ENCODE measurements at places on chromosomes 1 and 21. TPM values are rescaled to one million over a fixed set of nuclear protein-coding genes. Genes with fewer than 3 reads are reported as not detected.

DNA sequence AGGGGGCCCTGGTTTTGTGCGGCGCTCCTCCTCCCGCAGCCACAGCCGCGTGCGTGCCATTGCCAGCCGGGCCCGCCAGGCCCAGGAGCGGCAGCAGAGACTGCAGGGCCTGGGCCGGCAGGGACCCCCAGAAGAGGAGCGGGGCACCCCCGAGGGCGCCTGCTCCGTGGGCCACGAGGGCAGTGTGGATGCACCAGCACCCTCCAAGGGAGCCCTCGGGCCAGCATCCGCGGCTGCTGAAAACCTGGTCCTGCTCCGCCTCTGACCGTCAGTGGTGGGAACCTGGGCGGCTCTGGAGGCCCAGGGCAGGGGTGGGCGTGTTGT is 21.5 kb downstream of the PANK4 start:
- no peaks in the 10 kb centered on the region for H3K36me3 ChIP-seq
- DNase-seq, result no peak
- no peak overlapping the region for H3K4me3 ChIP-seq
- H3K27me3 ChIP-seq, result no peaks in the 10 kb centered on the region

DNA sequence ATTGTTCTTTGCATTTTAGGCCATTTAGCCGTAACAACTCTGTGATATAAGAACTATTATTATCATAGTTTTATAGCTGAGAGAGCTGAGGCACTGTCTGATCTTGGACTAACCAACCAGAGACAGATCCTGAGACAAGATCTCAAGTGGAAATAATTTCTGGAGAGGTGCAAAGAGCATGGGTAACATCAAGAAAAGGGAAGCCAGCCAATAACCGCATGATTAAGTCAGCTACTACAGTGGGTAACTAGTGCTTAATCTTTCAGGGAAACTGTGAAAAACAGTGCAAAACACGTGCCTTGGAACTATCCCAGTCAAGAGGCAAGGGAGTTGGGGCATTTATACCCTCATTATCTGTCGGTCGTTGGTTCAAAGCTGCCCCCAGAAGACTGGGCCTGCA is 105.8 kb downstream of the OMA1 start:
- no peaks in the 10 kb centered on the region for H3K27me3 ChIP-seq
- H3K4me3 ChIP-seq, result no peak overlapping the region
- H3K27ac ChIP-seq, result no peak overlapping the region
- H3K36me3 ChIP-seq, result no peaks in the 10 kb centered on the region
- DNase-seq, result no peak
- H3K4me1 ChIP-seq, result no peaks in the 10 kb centered on the region

GRCh38 chr1:151210830-151211229 is 12.5 kb downstream of the PIP5K1A start:
- peaks cover 31% of the 10 kb centered on the region for H3K4me1 ChIP-seq
- no peak for DNase-seq
- peak overlapping the region; percentile 68 for H3K27ac ChIP-seq

GRCh38 chr1:159120317-159120716 is 43.8 kb upstream of the AIM2 start:
- H3K4me1 ChIP-seq, result no peaks in the 10 kb centered on the region
- H3K27me3 ChIP-seq, result peaks cover 19% of the 10 kb centered on the region
- no peak for DNase-seq
- H3K27ac ChIP-seq, result no peak overlapping the region
- H3K36me3 ChIP-seq, result no peaks in the 10 kb centered on the region

- H3K36me3 ChIP-seq, result peaks cover 34% of the 10 kb centered on the region
- peak overlapping the region; percentile 92 for H3K27ac ChIP-seq
- DNase-seq, result peak; percentile 66
- peaks cover 2% of the 10 kb centered on the region for H3K27me3 ChIP-seq
- peak overlapping the region; percentile 92 for H3K4me3 ChIP-seq
- H3K4me1 ChIP-seq, result peaks cover 39% of the 10 kb centered on the region
Observed at GRCh38 chr21:43865540-43866259, 677 bp downstream of the AGPAT3 start.

GRCh38 chr1:53133261-53134041 is 9.0 kb downstream of the SLC1A7 start:
- no peak for DNase-seq
- no peaks in the 10 kb centered on the region for H3K36me3 ChIP-seq
- no peak overlapping the region for H3K4me3 ChIP-seq
- H3K27ac ChIP-seq, result no peak overlapping the region
- peaks cover 2% of the 10 kb centered on the region for H3K27me3 ChIP-seq

GRCh38 chr1:151547119-151547899 is 7.2 kb downstream of the TUFT1 start:
- H3K27me3 ChIP-seq, result peaks cover 2% of the 10 kb centered on the region
- H3K36me3 ChIP-seq, result no peaks in the 10 kb centered on the region
- H3K27ac ChIP-seq, result no peak overlapping the region
- DNase-seq, result no peak

GRCh38 chr1:70025846-70026245 is 179.5 kb downstream of the LRRC40 start:
- no peaks in the 10 kb centered on the region for H3K36me3 ChIP-seq
- no peak overlapping the region for H3K4me3 ChIP-seq
- no peaks in the 10 kb centered on the region for H3K4me1 ChIP-seq
- H3K27me3 ChIP-seq, result no peaks in the 10 kb centered on the region
- no peak for DNase-seq

GRCh38 chr1:115839029-115839678 is 1.8 kb downstream of the NHLH2 start:
- H3K27ac ChIP-seq, result no peak overlapping the region
- H3K4me3 ChIP-seq, result peak overlapping the region; percentile 70
- no peak for DNase-seq
- peaks cover 63% of the 10 kb centered on the region for H3K27me3 ChIP-seq
- H3K4me1 ChIP-seq, result no peaks in the 10 kb centered on the region

DNA sequence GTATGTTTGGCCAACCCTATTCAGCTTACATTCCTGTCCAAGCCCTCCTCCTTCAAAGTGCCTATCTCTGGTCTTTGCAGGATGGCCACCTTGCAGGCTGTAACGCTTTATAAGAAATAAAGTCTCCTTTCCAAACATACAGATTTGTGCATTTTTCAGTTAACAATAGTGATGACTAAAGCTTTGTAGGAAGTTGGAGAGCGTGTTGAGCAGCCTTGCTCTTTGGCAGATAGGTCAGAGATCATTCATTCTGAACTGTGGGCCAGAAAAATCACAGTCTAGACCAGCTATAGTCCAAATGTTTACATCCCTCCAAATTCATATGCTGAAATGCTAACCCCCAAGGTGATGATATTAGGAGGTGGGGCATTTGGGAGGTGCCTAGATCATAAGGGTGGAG is 34.0 kb upstream of the FAM89A start:
- no peaks in the 10 kb centered on the region for H3K4me1 ChIP-seq
- peaks cover 10% of the 10 kb centered on the region for H3K27me3 ChIP-seq
- no peaks in the 10 kb centered on the region for H3K36me3 ChIP-seq
- DNase-seq, result no peak
- no peak overlapping the region for H3K4me3 ChIP-seq

DNA sequence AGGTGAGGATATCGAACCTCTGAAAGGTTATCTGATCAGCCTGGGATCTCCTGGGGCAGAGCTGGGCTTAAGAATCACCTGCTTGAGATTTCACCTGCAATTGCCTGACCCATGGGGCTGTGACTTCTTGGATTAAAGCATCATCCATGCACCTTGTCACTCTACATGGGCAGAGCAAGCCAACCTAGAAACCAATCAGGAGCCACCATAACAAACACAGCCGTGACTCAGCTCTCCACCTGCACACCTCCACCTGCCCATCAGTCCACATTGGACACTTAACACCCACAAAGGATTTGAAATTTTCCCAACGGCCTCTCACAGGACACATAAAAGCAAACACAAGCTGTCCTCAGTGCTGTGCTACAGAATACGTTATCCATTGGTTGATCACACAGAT is 35.1 kb upstream of the ETS2 start:
- DNase-seq, result no peak
- H3K4me1 ChIP-seq, result peaks cover 54% of the 10 kb centered on the region
- no peak overlapping the region for H3K4me3 ChIP-seq
- H3K27ac ChIP-seq, result peak overlapping the region; percentile 18
- peaks cover 5% of the 10 kb centered on the region for H3K36me3 ChIP-seq

GRCh38 chr1:28428990-28429520 is 59.5 kb downstream of the PHACTR4 start:
- H3K36me3 ChIP-seq, result peaks cover 5% of the 10 kb centered on the region
- no peaks in the 10 kb centered on the region for H3K27me3 ChIP-seq
- DNase-seq, result no peak
- peaks cover 7% of the 10 kb centered on the region for H3K4me1 ChIP-seq
- no peak overlapping the region for H3K27ac ChIP-seq

GRCh38 chr1:202056644-202057334 is 46.4 kb downstream of the ELF3 start:
- no peaks in the 10 kb centered on the region for H3K4me1 ChIP-seq

GRCh38 chr1:93739472-93739871 is 57.8 kb upstream of the BCAR3 start:
- H3K27me3 ChIP-seq, result peaks cover 8% of the 10 kb centered on the region
- H3K4me1 ChIP-seq, result peaks cover 4% of the 10 kb centered on the region
- H3K27ac ChIP-seq, result no peak overlapping the region

- H3K4me3 ChIP-seq, result no peak overlapping the region
- no peaks in the 10 kb centered on the region for H3K36me3 ChIP-seq
- H3K4me1 ChIP-seq, result no peaks in the 10 kb centered on the region
- H3K27ac ChIP-seq, result no peak overlapping the region
- DNase-seq, result no peak
- peaks cover 23% of the 10 kb centered on the region for H3K27me3 ChIP-seq
Observed at GRCh38 chr1:175477786-175478185, 265.6 kb downstream of the TNR start.

GRCh38 chr1:211324992-211325775 is 1.4 kb upstream of the TRAF5 start:
- peaks cover 81% of the 10 kb centered on the region for H3K4me1 ChIP-seq
- H3K27me3 ChIP-seq, result no peaks in the 10 kb centered on the region
- DNase-seq, result no peak
- peak overlapping the region; percentile 95 for H3K27ac ChIP-seq
- H3K4me3 ChIP-seq, result peak overlapping the region; percentile 90
- H3K36me3 ChIP-seq, result peaks cover 7% of the 10 kb centered on the region

DNA sequence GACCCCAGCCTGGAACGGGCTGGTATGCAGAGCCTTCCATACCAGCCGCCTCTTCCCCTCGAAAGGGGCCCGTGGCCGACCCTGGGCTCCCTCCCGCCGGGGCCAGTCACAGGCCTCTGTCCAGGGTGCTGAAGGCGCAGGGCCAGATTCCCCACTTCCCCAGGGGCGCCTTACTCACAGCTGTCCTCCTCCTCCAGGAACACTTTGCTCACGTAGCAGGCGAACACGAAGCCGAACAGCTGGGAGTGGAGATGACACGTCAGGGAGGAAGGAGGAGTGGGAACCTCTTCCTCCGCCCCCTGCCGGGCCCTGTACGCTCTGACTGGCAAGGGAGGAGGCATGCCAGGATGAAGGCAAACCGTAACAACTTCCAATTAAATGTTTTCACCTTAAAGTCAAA is 57.3 kb downstream of the NKAIN1 start:
- H3K27me3 ChIP-seq, result peaks cover 22% of the 10 kb centered on the region
- no peaks in the 10 kb centered on the region for H3K36me3 ChIP-seq
- peak; percentile 37 for DNase-seq
- no peaks in the 10 kb centered on the region for H3K4me1 ChIP-seq

- H3K27me3 ChIP-seq, result peaks cover 43% of the 10 kb centered on the region
- H3K4me3 ChIP-seq, result no peak overlapping the region
- no peak overlapping the region for H3K27ac ChIP-seq
- no peak for DNase-seq
- no peaks in the 10 kb centered on the region for H3K36me3 ChIP-seq
Observed at GRCh38 chr1:236039740-236040685, 24.9 kb downstream of the NID1 start.

GRCh38 chr1:113676524-113676923 is 82.8 kb downstream of the PHTF1 start:
- H3K4me3 ChIP-seq, result no peak overlapping the region
- no peaks in the 10 kb centered on the region for H3K36me3 ChIP-seq
- H3K27me3 ChIP-seq, result no peaks in the 10 kb centered on the region
- peaks cover 6% of the 10 kb centered on the region for H3K4me1 ChIP-seq
- H3K27ac ChIP-seq, result no peak overlapping the region

GRCh38 chr21:43726686-43727518 is 8.0 kb downstream of the PDXK start:
- H3K4me3 ChIP-seq, result peak overlapping the region; percentile 80
- DNase-seq, result no peak
- peak overlapping the region; percentile 70 for H3K27ac ChIP-seq
- H3K4me1 ChIP-seq, result peaks cover 41% of the 10 kb centered on the region

Gene GBP6
- total RNA-seq, result 0.65 TPM

Gene TRIM67
- total RNA-seq, result not detected

Gene ATP1A4
- total RNA-seq, result not detected

Gene CHRM3
- not detected for total RNA-seq

Gene GSTM5
- not detected for total RNA-seq

Gene GPA33
- 0.08 TPM for total RNA-seq

Gene ACTN2
- not detected for total RNA-seq

Gene GNAT2
- 1.2 TPM for total RNA-seq

Gene PROX1
- not detected for total RNA-seq
